Activated T-cell treated with anti-CD3 and anti-CD28 coated beads for 1 hour (primary cell): ENCODE measurements at places on chromosomes 13 and 19.

DNA sequence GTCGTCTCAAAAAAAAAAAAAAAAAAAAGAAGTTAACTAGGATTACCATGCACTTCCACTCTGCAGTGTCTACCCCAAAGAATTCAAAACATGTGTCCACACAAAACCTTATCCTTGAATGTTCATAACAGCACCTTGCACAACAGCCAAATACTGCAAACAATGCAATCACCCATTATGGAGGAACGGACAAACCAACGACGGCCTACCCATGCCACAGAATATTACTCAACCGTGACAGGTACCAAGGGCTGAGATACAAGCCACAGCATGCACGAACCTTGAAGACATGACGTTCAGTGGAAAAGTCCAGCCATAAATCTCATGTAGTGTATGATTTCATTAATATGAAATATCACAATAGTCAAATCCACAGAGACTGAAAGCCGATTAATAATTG lies 3.0 kb upstream of the SHISA7 start:
- DNase-seq: no peak

GRCh38 chr13:73754241-73754640 lies 380.0 kb downstream of the KLF12 start:
- DNase-seq: no peak

DNA sequence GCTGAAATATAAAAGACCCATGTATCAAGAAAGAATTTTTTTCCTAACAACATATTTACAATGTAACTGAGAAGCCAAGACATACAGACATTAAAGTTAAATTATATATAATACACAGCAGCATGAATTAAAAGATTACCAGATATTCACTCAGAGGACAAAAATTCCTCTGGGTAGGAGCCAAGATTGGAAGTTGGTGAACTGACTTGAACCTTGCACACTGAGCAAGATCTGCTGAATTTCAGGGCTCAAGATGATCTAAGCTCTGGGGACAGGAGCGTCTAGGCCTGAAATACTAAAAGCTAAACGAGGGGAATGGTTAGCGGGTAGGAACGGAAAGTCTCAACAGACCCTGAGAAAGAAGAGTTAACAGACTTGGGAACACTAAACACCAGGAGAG lies 8.5 kb downstream of the FOXO1 start:
- DNase-seq: no peak

GRCh38 chr13:41267106-41267505 lies 3.7 kb upstream of the MTRF1 start:
- no peak for DNase-seq

DNA sequence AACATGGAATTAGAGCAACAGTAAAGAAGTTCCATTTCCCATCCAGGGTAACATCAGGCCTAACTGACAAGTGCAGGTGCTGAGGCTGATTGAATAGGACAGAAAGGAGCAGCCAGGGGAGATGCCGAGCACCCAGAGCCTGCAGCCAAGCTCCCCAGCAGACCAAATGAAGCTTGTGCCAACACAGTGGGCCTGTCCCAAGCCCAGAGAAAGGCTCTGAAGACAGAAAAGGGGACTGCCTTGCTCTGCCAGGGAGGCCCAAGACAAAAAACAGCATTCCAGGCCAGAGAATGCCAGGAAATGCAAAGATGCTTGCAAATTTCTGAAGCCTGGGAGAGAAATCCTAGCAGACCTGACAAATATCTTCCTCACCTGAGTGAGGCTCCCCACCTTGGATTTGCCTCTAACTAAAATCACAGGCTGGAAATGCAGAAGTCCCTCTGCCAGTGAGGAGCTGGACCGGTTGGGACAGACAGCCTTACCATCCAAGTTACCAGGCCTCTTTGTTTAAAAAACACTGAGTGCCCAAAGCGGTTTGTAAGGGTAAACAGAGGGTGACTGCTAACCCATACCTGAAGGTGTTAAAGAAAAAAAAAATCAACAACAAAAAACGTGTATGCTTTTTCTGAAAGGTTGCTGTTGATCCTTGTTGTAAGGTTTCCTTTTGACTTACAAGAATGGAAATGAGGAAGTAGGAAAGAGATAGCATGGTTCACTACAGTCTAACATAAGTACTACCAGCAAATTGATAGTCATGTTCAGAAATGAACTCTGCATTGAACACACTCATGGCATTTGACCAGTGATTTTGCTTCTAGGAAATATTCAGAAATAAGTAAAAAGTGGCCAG lies 11.8 kb upstream of the HMGB1 start:
- DNase-seq: no peak

DNA sequence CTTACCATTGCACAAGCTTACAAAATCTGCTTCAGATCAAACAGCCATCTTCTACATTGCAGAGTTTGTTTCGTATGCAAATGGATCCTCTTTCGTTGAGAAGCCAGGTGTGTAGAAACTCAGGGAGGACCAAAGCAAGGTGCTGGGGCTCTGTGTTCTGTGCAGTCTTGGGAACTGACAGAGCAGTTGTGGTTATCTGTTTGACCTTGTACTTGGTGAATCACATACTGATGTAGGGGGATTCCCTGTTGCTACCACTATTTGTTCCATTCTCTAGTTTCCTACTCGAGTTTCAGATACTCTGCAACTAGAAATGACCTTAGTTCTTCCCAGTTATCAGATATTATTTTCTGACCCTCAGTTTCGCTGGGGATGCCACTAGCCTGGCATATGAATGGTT lies 95.2 kb upstream of the CLDN10 start:
- no peak for DNase-seq

GRCh38 chr13:34107806-34108205 lies 289.9 kb downstream of the RFC3 start:
- no peak for DNase-seq

GRCh38 chr19:12767150-12767549 lies 8.2 kb downstream of the HOOK2 start:
- DNase-seq: no peak

DNA sequence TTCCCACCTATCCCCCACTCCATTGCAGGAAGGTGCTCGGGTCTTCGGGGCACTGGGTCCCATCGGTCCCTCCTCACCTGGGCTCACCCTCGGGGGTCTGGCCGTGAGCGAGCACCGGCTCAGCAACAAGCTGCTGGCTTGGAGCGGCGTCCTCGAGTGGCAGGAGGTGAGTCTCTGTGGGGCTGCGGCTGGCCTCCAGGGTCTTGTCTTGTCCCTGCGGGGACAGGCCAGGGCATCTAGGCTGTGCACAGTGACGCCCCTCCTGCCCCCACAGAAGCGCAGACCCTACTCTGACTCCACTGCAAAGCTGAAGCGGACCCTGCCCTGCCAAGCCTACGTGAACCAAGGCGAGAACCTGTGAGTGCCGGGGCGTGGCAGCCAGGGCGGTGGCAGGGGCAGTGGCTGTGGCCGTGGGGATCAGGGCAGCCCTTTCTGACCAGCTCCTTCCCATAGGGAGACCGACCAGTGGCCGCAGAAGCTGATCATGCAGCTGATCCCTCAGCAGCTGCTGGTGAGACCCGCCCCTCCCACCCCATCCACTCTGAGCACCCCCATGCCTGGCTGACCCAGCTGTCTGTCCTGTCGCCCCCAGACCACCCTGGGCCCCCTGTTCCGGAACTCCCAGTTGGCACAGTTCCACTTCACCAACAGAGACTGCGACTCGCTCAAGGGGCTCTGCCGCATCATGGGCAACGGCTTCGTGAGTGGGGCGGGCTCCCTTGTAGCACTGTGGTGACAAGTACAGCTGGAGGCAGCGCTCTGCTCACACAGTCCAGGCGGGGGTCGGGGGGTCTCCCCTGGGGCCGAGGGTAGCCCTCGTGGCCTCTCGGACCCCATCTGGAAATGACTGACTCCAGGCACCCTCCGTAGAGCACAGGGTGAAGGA lies 3.7 kb downstream of the PTOV1 start:
- DNase-seq: no peak

DNA sequence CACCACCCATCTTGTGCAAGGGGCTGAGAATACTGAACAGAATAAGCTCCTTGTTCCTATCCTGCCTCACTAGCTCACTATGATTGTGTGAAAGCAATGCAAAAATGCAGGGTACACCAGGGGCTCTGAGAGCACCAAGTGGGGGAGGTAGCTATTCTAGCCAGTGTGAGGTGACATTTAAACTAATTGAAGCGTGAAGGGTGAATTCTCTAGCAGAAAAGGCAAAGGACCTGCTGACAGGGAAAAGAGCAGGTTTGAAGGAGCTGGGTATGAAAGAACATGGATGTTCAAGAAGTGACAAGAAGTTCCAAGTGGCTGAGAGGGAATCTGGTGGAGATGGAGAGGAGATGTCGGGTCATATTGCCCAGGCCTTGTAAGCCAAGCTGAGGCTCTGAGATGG lies 64.2 kb downstream of the SIAH3 start:
- DNase-seq: no peak

GRCh38 chr13:40993987-40994386 lies 25.1 kb downstream of the ELF1 start:
- no peak for DNase-seq

DNA sequence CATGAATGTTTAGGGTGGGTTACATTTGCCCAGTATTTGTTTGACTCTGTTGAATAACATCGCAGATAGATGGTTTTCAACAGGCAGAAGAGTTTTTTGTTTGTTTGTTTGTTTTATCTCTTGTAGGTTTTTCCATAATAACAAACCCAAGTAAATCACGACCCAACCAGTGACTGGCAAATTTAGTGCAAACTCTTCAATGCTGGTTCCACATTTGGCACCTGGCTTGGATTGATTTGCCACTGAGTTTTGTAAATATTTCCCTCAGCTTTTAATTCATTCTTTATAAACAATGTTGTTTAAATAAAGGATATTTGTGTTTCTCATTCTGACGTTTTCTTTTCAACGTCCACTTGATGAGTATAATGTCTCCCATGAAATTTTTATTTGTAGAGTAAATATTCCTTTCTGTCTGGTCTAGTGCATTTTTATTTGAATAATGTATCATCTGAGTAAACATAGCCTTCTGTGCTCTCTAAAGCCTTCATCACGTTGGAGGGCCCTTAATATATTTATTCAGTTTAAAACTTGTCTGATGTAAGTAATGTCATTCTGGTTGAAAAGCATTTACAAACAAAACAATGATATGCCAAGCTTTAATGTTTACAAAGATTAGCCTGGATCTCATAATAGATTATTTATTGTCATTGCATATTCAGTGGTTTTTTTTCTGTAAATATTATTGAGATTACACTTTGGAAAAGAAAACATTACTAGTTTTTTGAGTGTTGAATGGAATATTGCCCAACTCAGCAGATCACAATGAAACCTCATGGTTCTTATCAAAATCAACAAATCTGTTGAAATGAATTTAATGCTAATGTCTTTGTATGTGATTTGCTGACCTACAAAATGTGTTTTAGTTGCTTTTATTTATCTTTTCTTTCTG lies 90.4 kb upstream of the PEG3 start:
- DNase-seq: no peak

- DNase-seq: no peak
Measured at GRCh38 chr13:84864341-84864740, 934.9 kb downstream of the SLITRK6 start.

DNA sequence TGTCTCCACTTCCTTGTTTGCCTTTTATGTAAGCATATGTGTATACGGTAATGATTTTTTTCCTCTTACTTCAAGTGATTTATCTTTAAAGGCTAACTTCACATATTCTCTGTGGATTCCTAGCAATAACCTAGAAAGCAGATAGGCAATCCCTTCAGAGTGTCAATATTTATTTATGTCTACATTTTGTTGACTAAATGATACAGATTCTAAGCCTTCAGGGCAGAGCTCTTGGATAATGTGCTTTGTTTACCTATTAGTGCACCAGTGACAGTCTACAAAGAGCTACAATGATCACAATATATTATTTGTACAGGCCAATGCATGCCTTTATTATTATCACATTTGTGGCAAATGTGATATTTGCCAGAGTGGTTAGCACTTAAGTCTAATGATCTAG lies 406.2 kb downstream of the EFNB2 start:
- DNase-seq: no peak

DNA sequence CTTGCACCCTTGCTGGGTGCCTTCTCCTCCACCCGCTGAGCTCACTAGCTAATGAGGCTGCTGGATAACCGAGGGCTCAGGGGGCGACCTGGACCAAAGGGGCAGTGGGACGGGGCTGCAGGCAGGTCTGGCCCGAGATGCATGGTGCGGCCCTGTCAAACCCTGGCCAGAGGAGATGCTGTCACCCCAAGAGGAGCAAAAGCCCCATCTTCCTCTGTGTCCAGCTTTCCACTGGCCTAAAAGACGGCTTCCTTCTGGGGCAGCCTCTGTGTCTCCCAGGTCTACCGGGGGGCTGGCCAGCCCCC lies 261.8 kb downstream of the TBC1D4 start:
- no peak for DNase-seq

DNA sequence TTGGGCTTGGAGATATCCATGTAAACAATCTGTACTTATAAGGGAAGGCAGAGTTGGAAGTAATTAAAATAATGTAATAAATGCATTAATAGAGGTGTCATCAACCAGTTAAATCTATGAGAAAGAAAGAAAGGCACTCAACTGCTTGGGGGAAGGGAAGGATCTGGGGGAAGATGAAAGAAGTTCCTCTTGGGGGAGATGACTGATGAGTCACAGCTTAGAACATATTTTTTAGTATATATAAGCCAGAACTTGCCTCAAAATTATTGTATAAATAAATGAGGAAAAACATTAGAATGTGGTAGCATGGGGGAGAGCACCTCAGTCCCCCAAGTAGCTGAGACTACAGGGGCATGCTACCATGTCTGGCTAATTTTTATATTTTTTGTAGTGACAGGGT lies 205.8 kb downstream of the GGACT start:
- DNase-seq: no peak

- DNase-seq: no peak
Measured at GRCh38 chr19:41930322-41930722, 2.1 kb upstream of the ERFL start.

DNA sequence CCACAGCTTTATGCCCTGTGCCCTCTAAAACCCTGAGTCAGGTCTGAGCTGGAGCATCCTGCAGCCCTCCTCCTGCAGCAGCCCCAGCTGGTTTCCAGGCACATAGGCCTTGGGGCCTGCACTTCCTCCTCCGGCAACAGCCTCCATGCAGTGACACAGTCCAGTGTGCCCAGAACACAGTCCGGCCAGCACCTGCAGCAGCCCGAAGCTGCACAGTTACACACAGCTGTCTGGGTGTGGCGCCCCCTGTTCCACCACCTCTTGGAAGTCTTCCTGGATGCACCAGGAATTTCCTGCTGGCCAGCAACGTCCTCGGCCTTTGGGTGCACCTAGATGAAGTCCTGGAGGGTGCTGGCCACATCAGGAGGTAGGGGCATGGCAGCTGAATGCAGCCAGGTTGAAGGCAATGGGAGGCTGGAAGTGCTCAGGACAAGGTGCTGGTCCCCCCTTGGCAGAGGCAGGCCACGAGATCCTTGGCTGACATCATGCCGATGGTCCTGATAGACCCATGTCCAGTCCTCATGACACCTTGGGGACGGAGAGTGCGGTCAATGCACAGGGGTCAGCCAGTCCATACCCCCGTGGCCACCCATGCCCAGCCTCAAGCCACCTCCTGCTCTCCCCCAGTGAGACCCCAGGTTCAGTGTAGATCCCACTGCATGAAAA lies 27.1 kb upstream of the PARP4 start:
- DNase-seq: no peak

DNA sequence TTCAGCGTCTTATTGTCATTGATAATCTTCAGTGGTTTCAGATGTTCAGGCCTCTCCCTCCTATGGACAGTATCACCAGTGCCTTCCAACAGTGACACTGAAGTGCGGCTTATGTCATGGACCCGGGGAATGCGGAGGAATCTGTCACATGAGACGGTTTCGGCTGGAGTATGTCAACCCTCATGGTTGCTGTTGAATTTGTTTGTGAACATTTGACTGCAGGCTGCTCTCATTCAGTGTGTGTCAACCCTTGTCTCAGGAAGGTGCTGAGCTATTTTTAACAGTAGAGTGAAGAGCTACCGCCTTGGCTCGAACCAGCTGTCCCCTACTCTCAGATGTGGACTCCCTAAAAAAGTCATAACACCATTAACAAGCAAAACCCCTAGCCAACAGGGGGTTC lies 138.8 kb upstream of the RNF113B start:
- no peak for DNase-seq

- no peak for DNase-seq
Measured at GRCh38 chr19:8161135-8161646, 11.8 kb upstream of the FBN3 start.
